ENCODE measurements at places on chromosomes 3 and 15.

GRCh38 chr15:62561059-62561519, 396.0 kb upstream of the C2CD4B start:
- DNase-seq = no peak

GRCh38 chr3:2861120-2861519, 249.1 kb downstream of the IL5RA start:
- no peak for DNase-seq

DNA sequence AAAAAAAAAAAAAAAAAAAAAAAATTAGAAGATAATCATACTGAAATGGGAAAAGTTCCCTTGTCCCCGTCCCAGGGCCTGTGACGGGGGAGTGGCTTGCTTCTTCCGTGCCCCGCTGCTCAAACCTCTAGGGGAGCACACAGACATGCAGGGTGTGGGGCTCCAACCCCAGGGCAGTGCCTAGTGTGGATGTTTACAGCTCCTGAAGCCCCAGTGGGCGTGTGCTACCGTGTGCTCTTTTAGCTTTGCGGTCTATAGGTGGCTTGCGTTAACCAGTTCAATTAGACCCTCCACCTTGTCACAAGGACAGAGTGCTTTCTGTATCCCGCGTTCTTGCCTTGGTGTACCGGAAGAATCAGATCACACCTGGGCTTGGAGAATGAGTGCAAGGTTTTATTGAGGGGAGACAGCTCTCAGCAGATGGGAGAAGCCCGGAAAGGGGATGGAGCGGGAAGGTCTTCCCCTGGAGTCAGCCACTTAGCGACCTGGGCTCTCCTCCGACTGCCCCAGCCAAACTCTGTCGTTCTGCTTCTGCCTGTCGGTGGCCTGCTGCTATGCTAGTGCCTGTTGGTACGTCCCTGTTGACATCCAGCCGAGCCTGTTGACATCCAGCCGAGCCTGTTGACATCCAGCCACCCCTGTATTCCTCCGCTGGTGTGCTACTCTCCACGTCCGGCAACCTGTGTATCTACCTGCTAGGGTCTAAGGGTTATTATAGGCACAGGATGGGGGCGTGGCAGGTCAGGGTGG, 569.8 kb downstream of the VGLL3 start:
- no peak for DNase-seq

- DNase-seq = no peak
These were observed 175.8 kb downstream of the THSD4 start for GRCh38 chr15:71290881-71291635.

DNA sequence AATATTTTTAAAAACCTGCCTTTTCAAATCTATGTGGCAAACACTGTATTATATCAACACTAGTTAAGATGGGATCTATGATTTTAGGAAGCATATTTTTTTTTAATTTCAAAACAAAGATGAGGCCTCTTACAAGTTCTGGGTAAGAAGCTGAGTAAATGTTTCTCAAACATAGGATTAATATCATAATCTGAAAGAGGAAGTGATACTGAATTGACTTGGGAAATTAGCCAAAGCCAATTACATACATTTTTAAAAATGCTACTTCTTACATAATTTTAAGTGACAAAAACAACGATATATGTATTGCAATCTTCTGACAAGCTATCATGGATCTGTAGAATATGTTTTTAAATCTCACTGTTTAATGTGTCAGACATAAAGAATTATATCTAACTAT, 135.1 kb upstream of the UBP1 start:
- no peak for DNase-seq

GRCh38 chr3:81462921-81463320, 298.5 kb downstream of the GBE1 start:
- no peak for DNase-seq

DNA sequence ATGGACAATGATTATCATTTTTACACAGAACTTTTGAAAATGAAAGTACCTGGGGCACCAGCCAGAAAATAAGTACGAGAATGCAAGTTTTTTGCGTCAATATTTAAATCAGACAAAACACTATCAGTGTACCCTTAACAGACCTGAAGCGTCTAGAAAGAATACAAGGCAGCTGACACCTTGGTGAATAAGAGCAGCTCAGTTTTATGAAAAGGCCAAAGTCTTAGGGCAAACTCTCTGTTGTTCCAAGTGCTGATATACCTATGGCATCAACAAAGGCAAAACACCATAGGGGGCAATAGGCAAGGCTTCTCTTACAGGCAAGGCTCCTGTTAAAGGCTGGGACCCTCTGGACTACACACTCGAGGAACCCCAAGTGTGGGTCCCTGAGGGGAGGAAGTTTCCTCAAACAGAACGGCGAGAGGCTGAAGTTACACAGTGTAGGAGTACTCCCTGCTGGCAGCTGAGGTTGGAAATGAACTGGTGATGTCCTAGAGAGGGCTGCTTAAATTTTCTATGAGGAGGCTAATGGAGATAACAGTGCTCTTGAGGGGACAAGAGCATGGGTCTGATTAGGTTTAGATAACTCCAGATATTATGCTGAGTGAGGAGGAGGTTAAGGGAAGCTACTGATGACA, 291.0 kb downstream of the TIGIT start:
- no peak for DNase-seq

DNA sequence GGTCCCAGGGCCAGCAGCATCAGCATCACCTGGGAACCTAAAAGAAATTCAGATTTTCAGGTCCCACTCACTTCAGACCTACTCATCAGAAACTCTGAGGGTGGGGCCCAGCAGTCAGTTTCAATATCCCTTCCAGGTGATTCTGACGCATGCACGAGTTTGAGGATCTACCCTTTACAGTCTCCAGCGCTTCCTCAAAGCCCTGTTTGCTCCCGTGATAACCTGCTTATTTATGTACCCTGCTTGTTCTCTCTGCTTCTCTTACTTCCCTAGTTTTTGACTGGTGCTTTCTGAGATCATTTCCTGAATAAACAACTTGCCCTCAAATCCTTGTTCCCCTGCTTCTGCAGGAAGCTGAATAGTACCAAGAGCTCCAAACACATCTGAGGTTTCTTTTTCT, 245.3 kb downstream of the ZNF621 start:
- no peak for DNase-seq

- DNase-seq = no peak
These were observed 4.1 kb downstream of the FGD5 start for GRCh38 chr3:14822670-14823390.

- DNase-seq = no peak
These were observed 25.0 kb downstream of the VIPR1 start for GRCh38 chr3:42527368-42527917.

DNA sequence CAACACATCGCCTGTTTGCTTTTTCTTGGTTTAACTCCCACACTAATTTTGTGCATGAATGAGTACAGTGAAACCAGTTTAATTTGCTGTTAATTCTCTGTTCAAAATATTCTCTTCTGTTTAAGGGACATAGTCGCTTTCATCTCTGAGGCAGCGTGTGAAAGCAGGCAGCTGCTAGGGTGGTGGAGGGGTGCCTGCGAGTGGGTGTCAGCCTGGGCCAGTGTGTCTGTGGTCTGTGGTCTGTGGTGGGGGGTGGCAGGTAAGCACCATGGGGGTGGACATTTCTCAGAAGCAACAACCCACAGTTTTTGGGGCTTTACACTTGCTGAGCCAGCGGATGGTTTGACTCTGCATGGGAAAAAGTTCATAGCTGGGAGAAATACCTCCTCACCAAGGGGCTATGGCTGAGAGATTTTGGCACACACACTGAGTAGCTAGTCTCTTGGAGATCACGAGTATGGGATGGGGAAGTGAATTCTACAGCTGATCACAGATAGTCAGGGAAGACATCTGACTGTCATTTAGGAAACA, 109.2 kb downstream of the EPHB1 start:
- no peak for DNase-seq

DNA sequence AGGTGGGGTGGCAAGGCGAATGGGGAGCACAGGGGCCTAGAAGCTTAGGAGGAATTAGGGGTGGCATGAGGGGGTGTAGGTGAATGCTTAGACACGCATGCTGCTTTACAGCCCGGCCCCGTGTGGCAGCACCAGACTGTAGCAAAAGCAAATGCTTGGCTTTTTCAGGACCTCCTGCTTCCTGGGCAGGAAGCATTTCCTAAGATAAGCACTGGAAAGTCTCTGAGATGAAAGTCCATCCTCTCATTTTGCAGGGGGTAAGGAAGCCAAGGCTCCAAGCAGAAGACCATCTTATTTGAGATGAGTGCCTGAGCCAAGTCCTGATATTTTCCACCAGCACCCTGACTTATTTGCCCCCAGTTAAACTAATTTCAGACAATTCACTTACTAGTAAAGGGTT, 12.9 kb downstream of the SSUH2 start:
- no peak for DNase-seq

GRCh38 chr3:170473358-170473757, 54.7 kb downstream of the CLDN11 start:
- DNase-seq = no peak

GRCh38 chr3:24937228-24937627, 442.6 kb upstream of the THRB start:
- no peak for DNase-seq

DNA sequence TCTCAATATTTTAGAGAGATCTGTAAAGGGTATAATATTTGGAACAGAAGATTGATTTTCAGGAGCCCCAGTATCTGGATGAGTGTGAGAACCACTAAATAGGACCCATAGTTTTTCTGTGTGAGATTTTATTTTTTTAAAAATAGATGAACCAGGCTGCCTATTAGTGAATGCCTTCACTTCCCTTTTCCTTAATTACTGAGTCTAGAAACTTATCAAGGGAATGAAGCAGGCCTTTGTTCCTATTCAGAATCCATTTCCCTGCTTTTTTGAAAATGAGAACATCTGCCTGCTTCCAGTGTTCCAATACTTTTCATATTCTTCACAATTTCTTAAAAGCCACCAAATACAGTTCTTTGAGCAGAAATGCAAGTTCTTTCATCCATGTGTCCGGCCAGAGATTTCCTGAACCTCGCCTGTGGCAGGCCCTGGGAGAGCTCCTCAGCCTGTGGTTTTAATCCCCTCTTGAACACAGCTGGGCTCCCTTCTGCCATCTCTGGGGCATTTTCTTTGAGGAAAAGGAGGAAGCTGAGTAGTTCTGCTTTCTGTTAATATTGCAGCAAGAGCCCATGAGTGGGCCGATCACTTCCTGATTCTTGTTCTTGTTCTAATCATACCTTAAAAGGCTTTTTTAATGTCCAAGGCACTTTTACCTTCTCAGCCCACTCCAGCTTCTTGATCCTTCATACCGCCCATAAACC, 4.7 kb downstream of the EHD4 start:
- no peak for DNase-seq

DNA sequence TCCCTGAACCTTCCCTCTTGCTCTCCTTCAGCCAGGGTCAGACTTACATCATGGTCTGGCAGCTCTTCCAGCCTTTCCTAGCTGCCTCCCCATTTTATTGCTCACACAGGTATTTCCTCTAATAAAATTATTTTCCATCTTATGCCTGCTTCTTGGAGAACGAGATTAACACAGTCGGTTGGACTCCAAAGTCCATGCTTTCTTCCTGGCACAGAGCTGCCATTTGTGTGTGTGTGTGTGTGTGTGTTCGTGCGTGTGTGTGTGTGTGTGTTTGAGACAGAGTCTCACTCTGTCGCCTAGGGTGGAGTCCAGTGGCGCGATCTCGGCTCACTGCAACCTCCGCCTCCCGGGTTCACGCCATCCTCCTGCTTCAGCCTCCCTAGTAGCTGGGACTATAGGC, 15.5 kb downstream of the FSD2 start:
- no peak for DNase-seq

GRCh38 chr15:79002581-79002980, 57.7 kb upstream of the CTSH start:
- no peak for DNase-seq

- DNase-seq = no peak
These were observed 44.1 kb upstream of the VILL start for GRCh38 chr3:37946531-37946889.

DNA sequence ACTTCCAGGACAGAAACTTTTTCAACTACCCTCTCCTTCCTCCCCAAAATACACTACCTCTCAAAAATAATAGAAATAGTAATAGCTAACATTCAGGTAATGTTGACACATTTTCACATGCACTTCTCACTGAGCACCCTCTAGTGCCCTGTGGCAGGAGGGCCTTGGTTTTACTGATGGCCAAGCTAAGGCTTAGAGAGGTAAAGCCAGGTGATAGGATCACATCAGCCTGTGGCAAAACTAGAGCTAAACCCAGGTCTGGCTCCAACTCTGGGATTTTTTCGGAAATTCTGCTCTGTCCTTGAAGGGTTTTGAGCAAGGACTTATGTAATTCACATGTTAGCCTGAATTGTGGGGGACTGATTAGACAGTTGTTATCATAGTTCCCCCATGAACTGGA, 922 bp upstream of the TAMM41 start:
- no peak for DNase-seq

- DNase-seq = no peak
These were observed 12.6 kb upstream of the STARD5 start for GRCh38 chr15:81336568-81336967.

DNA sequence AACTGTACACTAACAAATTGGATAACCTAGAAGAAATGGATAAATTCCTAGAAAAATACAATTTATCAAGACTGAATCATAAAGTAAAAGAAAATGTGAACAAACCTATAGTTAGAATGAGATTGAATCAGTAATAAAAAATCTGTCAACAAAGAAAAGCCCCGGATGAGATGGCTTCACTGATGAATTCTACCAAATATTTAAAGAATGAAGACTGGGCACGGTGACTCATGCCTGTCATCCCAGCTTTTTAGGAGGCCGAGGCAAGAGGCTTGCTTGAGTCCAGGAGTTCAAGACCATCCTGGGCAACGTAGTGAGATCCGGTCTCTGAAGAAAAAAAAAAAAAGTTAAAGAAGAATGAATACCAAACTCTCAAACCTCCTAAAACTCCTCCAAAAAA, 17.7 kb upstream of the AP4E1 start:
- DNase-seq = no peak

DNA sequence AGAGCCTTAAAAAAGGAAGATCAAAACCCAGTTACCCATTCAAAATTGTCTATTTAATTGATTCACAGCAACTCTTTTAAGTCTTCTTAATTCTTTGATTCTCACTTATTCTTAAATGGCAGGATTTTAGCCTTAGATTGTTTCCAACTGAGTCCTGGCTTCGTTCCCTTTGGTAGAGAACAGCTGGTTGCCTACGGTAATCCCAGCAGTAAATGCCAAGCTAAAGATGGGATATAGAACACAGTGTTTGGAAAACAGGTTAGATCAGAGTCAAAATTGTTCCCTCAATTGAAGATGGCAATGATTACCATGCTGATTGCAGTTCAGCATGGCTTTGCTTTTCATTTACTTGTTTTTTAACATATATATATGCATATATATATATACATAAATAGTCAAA, 300.9 kb downstream of the PYDC2 start:
- DNase-seq = no peak

DNA sequence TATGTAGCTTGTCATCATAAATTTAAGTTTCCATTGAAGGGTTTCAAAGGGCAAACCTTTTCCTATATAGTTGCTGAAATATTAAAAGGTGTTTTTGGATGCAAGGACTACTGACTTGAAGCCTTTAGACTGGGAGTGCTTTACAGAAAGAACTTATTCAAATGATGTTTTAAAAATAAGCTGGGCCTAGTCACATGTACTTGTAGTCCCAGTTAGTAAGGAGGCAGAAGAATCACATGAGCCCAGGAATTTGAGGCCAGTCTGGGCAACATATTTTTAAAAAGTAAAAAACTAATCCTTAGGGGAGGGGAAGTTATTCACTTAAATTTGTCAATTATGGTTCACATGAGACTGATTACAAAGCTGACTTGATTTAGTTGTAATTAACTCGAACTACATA, 65.0 kb downstream of the SMARCC1 start:
- DNase-seq = no peak

GRCh38 chr15:73150831-73151230, 98.6 kb downstream of the NEO1 start:
- no peak for DNase-seq

- no peak for DNase-seq
These were observed 80.2 kb downstream of the LRRK1 start for GRCh38 chr15:100999369-100999768.

- DNase-seq = no peak
These were observed 251.4 kb downstream of the ADAMTS17 start for GRCh38 chr15:100090411-100090810.

All from stimulated activated CD4-positive, alpha-beta T cell treated with anti-CD3 and anti-CD28 coated beads, Interleukin-1b, Interleukin-23, amount 100 ng/mL, for 24 hours (primary cell).